ENCODE measurements at places on chromosomes 1 and 21. TPM values are rescaled to one million over a fixed set of nuclear protein-coding genes. Genes with fewer than 3 reads are reported as not detected.

The GPR3 gene
- not detected for total RNA-seq

DNA sequence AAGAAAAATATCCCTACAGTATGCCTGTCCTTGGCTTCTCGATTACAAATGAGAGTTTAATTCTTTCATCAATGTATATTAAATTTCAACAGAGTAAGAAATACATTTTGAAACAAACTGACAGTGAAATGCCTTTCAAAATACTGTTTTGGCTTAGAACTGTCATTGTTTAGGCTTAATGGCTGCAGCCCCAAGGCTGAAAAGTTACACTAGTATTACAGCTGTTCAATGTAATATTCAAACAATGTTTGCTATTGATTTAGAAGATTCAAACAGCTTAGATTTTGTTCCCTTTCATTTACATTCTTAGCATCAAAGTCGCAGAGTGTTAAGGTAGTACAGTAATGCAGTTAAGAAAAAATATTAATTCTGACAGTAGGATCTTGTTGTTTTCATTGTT, 882.9 kb upstream of the ADGRL2 start:
- no peaks in the 10 kb centered on the region for H3K27me3 ChIP-seq
- H3K27ac ChIP-seq = no peak overlapping the region
- H3K36me3 ChIP-seq = no peaks in the 10 kb centered on the region
- H3K4me3 ChIP-seq = no peak overlapping the region

- H3K4me1 ChIP-seq = peaks cover 56% of the 10 kb centered on the region
- no peaks in the 10 kb centered on the region for H3K27me3 ChIP-seq
- no peak for DNase-seq
- no peak overlapping the region for H3K27ac ChIP-seq
- H3K36me3 ChIP-seq = no peaks in the 10 kb centered on the region
- no peak overlapping the region for H3K4me3 ChIP-seq
Measured at GRCh38 chr1:227738820-227739219, 3.6 kb downstream of the SNAP47 start.

- H3K27ac ChIP-seq = no peak overlapping the region
- no peaks in the 10 kb centered on the region for H3K27me3 ChIP-seq
- H3K4me1 ChIP-seq = peaks cover 2% of the 10 kb centered on the region
- H3K4me3 ChIP-seq = no peak overlapping the region
- DNase-seq = no peak
- H3K36me3 ChIP-seq = peaks cover 2% of the 10 kb centered on the region
Measured at GRCh38 chr1:223219318-223219635, 76.2 kb upstream of the TLR5 start.

The ARHGAP30 gene
- 193 TPM for total RNA-seq

DNA sequence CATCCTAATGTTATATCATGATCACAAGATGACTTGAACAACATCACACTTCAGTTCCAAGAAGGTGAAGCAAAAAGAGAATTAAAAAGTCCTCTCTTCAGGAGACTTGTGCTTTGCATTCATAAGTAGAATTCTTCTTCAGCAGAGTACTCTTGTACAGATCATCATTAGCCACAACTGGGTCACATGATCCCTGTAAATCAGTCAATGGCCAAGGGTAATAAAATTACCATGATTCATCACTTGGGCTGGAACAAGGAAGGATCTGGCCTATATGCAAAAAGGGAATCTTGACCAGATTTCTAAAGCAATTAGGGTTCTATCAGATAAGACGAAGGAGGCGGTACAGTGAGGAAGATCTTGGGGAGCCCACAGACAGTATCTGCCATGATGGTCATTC, 458.0 kb upstream of the DEPDC1 start:
- H3K36me3 ChIP-seq = no peaks in the 10 kb centered on the region
- no peak for DNase-seq
- no peak overlapping the region for H3K27ac ChIP-seq
- H3K27me3 ChIP-seq = no peaks in the 10 kb centered on the region
- no peaks in the 10 kb centered on the region for H3K4me1 ChIP-seq
- no peak overlapping the region for H3K4me3 ChIP-seq

DNA sequence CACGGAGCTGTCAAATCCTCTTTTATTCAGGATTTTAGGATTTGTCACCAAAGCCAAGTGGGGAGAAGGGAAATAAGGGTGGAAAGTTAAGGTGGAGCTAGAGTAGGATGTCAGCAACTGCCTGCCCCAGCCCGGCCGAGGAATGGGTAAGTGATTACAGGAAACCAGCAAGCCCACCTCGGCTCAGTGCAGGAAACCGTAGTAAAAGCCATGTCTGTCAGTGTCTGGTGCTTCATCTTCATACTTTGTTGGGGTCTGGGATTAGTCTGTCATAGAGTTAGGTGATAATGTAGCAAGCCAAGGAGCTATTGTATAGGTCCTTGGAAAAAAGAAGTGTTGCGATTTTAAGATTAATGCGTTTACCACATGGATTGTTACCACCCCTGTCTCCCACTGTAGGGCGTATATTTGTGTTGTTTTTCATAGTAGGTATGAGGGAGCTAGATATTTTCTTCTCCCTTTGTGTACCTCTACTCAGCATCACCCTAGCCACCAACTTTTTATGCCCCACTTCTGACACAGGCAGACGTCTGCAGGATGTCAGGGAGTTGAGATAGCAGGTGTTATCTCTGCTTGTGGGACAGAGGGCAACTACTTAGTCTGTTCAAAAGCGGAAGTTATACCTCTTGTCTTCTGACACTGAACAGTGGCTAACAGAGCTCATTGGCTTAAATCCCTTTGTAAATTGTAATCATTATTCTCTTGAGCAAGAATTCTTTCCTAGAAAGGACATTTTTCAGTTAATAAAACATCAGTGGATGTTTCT, 253.7 kb downstream of the HHAT start:
- H3K27me3 ChIP-seq = no peaks in the 10 kb centered on the region
- no peaks in the 10 kb centered on the region for H3K36me3 ChIP-seq
- H3K27ac ChIP-seq = no peak overlapping the region
- no peak for DNase-seq
- H3K4me3 ChIP-seq = no peak overlapping the region
- no peaks in the 10 kb centered on the region for H3K4me1 ChIP-seq

GRCh38 chr1:31297277-31298247, 730 bp downstream of the ZCCHC17 start:
- peaks cover 15% of the 10 kb centered on the region for H3K4me1 ChIP-seq
- H3K4me3 ChIP-seq = peak overlapping the region; percentile 99
- peak overlapping the region; percentile 77 for H3K27ac ChIP-seq
- DNase-seq = no peak

The NEXN gene
- 0.26 TPM for total RNA-seq

GRCh38 chr1:113211467-113211866, 138.5 kb downstream of the LRIG2 start:
- no peak overlapping the region for H3K27ac ChIP-seq
- peaks cover 19% of the 10 kb centered on the region for H3K27me3 ChIP-seq
- DNase-seq = no peak
- peaks cover 2% of the 10 kb centered on the region for H3K4me1 ChIP-seq
- H3K4me3 ChIP-seq = no peak overlapping the region

The THEMIS2 gene
- total RNA-seq = 101 TPM

The TMPRSS15 gene
- not detected for total RNA-seq

DNA sequence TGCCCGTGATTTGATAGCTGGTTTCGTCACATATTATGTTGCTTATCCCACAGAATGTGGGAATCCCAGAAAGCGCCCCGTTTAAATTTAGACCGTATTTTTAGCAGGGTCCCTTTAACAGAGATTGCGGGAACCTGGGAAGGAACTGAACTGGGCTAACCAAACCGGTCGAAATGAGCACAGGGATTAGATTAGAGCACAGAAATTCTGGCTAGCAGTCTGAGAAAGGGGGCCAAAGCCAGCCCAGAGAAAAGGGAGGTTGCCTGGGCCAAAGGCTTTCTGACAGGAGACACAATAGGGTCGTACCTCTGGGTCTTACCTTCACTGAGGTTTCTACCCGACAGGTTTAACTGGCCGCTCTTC, 327 bp downstream of the LRRC40 start:
- peaks cover 9% of the 10 kb centered on the region for H3K36me3 ChIP-seq
- peak overlapping the region; percentile 81 for H3K4me3 ChIP-seq
- H3K27ac ChIP-seq = peak overlapping the region; percentile 95
- H3K4me1 ChIP-seq = peaks cover 15% of the 10 kb centered on the region
- no peaks in the 10 kb centered on the region for H3K27me3 ChIP-seq
- DNase-seq = no peak

The HFM1 gene
- total RNA-seq = not detected

DNA sequence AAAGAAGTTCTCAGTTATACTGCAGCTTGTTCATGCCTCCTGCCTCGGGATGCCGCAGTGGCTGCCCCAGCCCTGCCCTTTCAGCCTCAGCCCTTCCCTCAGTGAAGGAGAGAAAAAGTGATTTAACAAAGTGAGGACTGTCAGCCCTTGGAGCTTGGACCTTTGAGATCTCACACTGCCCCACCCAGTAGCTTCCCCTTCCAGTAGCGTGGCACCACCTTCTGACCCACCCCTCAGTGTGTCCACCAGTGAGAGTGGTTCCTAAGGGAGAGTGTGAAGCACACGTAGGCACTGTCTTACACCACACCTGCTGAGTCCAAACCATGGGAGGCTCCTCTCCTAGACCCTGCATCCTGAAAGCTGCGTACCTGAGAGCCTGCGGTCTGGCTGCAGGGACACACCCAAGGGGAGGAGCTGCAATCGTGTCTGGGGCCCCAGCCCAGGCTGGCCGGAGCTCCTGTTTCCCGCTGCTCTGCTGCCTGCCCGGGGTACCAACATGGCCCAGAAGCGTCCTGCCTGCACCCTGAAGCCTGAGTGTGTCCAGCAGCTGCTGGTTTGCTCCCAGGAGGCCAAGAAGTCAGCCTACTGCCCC, at the start of gene CDA:
Gene CDA (plus strand): TSS at position 464 of the 592 bp plus-strand sequence. CDS start 33 bp downstream, at position 497.
- DNase-seq = no peak
- no peak within 1 kb of the TSS for H3K27ac ChIP-seq
- H3K36me3 ChIP-seq = no peaks in the 10 kb centered on the region
- no peak within 1 kb of the TSS for H3K4me3 ChIP-seq

The B3GALT5 gene
- total RNA-seq = not detected

GRCh38 chr1:92707709-92708108, 77.2 kb downstream of the EVI5 start:
- no peaks in the 10 kb centered on the region for H3K4me1 ChIP-seq
- no peak overlapping the region for H3K4me3 ChIP-seq
- H3K27ac ChIP-seq = no peak overlapping the region
- H3K27me3 ChIP-seq = no peaks in the 10 kb centered on the region
- no peaks in the 10 kb centered on the region for H3K36me3 ChIP-seq

- no peaks in the 10 kb centered on the region for H3K36me3 ChIP-seq
- no peak overlapping the region for H3K27ac ChIP-seq
- no peak for DNase-seq
- no peaks in the 10 kb centered on the region for H3K27me3 ChIP-seq
Measured at GRCh38 chr1:60949826-60950197, 132.5 kb upstream of the NFIA start.

The RGS5 gene
- total RNA-seq = 3.8 TPM

The F11R gene
- total RNA-seq = 21.0 TPM

GRCh38 chr1:172670316-172670715, 11.4 kb downstream of the FASLG start:
- no peaks in the 10 kb centered on the region for H3K27me3 ChIP-seq
- H3K27ac ChIP-seq = peak overlapping the region; percentile 39
- DNase-seq = no peak
- H3K36me3 ChIP-seq = peaks cover 15% of the 10 kb centered on the region
- H3K4me3 ChIP-seq = no peak overlapping the region
- H3K4me1 ChIP-seq = peaks cover 47% of the 10 kb centered on the region

GRCh38 chr1:211606332-211606913, 27.5 kb upstream of the SLC30A1 start:
- H3K27ac ChIP-seq = peak overlapping the region; percentile 15
- H3K27me3 ChIP-seq = no peaks in the 10 kb centered on the region
- H3K36me3 ChIP-seq = no peaks in the 10 kb centered on the region
- H3K4me1 ChIP-seq = peaks cover 10% of the 10 kb centered on the region
- DNase-seq = no peak

Measured in T-cell (primary cell).